CD4-positive, alpha-beta memory T cell (primary cell): ENCODE measurements at places on chromosomes 1 and 21.

- no peak for DNase-seq
Measured at GRCh38 chr1:178607718-178608408, 95.0 kb downstream of the TEX35 start.

GRCh38 chr1:41428738-41429640 lies 55.5 kb downstream of the EDN2 start:
- no peak for DNase-seq

GRCh38 chr1:205285381-205286101 lies 36.0 kb downstream of the NUAK2 start:
- DNase-seq: peak; percentile 74

GRCh38 chr1:24683713-24684162 lies 40.6 kb downstream of the SRRM1 start:
- no peak for DNase-seq

DNA sequence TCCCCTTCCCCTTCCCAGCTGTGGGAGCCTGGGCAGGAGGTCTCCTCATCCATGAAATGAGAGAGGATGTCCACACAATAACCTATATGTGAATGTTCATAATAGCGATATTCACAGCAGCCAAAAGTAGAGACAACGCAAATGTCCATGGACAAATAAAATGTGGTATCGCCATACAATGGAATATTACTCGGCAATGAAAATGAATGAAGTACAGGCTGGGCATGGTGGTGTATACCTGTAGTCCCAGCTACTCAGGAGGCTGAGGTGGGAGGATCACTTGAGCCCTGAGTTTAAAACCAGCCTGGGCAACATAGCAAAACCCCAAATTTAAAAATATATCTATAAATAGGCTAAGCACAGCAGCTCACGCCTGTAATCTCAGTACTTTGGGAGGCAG lies 12.9 kb downstream of the ADPRS start:
- no peak for DNase-seq

GRCh38 chr1:6688757-6689156 lies 12.9 kb downstream of the DNAJC11 start:
- no peak for DNase-seq
